ENCODE measurements at places on chromosomes 7 and 10.
A peak's percentile ranks its signal among the peaks of the same experiment; 100 is the strongest.

- peak; percentile 83 for DNase-seq
These were observed 24.0 kb downstream of the ELFN1 start for GRCh38 chr7:1693991-1694524.

DNA sequence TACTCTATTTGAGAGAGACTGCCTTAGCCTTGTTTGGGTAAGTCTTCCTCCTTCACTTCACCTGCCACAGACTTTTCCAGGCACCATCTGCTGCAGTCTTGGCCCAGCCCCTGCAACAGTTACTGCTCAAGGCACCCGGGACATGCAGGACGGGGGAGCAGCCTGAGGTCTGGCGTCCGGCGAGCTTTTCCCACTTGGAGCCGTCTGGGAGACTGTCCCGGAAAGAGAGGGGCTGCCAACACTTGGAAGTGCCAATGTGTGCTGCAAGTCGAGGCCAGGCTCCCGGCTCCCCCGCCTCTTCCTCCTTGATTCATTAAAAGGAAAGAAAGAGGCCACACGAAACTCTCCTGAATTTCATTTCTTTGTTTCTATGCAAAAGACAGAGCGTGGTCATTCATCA, 13.7 kb downstream of the HTRA1 start:
- no peak for DNase-seq

DNA sequence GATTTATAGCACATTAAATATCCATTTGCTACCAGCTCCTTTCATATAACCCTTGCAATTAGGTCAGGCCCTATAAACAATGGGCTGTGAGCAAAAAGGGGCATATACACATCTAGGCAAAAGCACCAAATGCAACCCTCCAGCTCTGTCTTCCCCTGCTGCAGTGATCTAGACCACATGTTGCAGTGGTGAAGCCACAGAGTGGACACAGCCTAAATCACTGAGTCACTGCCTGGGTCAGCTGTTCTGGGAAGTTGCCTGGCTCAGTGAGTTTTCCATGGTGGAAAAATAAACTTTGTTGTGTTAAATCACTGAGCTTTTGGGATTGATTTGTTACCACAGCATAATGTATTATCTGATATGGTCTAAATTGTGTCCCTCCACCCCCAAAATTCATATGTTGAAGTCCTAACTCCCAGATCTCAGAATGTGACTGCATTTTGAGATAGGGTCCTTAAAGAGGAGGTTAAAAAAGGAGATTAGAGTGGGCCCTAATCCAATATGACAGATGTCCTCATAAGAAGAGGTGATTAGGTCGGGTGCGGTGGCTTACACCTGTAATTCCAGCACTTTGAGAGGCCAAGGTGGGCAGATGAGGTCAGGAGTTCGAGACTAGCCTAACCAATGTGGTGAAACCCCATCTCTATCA, 70.4 kb downstream of the ZFAND4 start:
- DNase-seq: no peak

GRCh38 chr10:6128591-6129251, 39.9 kb downstream of the RBM17 start:
- no peak for DNase-seq

- DNase-seq: no peak
These were observed 1382.6 kb downstream of the GATA3 start for GRCh38 chr10:9437131-9437530.

GRCh38 chr7:26627891-26628341, 236.5 kb downstream of the SKAP2 start:
- peak; percentile 25 for DNase-seq

GRCh38 chr10:51257511-51258248, 183.4 kb downstream of the PRKG1 start:
- no peak for DNase-seq

- DNase-seq: no peak
These were observed 371.9 kb downstream of the PHF14 start for GRCh38 chr7:11345621-11346020.

DNA sequence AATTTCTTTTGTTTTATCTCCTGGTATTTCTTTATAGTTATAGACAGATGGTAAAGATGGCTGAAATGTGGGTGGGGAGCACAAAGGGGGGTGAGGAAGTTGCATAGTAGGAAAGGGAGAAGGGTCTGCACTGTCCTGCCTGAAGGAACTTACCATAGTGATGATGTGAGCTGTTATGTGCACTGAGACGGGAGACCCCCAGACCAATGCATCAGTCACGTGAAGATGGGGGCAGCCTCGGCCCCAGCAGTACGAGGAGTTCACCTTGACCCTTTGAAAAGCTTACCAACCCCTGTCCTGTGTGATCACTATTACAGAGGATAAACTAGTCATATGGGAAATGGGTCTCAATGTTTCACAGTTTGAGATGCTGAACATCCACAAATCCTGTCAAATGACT, 316.3 kb downstream of the TNS3 start:
- DNase-seq: no peak

DNA sequence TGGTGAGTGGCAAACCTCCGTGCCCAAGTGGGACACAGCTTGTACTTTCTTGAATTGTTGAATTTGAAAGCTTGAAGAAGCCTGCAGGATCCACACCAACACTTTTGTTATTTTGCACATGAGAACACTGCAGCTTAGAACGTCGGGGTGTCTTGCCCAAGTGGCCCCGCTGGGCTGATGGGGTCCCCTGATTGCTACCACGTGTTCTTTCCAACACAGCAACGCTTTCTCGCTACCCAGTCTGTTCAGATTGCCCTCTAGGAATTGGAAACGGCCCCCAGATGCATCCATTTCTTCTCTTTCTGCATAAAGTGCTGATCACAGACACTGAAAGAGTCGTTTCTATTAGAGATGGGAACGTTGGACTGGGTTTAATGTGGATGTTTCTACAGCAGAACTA, 268.5 kb downstream of the ADARB2 start:
- DNase-seq: no peak

DNA sequence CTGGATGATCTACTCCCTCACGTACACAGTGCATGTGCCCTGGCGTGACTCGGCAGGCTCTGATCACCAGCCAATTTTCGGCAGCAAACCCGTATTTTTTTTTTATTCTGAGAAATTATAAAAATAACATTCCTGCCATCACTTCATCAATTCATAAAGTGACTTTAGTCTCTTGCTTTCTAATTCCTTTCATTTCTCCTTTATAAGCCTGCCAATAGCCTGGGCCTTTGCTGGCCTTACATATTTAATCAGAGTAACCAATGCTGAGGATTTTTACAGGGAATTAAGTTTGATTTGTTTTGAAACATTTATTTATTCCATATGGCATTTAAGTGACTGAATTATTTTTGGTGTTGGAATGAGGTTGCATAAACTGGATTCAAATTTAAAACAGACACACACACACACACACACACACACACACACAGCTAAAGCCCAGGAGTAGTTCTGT, 140.8 kb downstream of the ETV1 start:
- no peak for DNase-seq

Data from nephron progenitor cell (in vitro differentiated cells).